ENCODE measurements at places on chromosomes 4 and X.

DNA sequence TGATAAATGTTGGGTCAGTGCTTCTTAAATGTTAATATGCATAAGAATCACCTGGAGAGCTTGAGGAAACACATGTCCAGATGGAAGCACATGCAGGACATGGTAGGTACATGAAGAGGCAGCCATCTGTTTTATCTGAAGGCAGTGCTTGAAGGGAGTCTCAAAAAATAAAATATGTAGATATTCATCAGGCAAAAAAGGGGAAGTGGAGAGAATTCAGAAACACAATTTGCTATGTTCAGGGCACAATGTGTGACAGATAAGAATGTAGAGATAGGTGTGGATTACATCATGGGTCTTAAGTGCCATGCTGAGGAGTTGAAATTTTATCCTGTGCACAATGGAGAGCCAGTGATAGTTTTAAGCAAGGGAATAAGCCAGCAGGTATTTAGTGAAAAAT is 59.6 kb upstream of the CASK start:
- no peak for DNase-seq

GRCh38 chrX:71053217-71053621 is 14.9 kb downstream of the SNX12 start:
- no peak for DNase-seq

GRCh38 chr4:169189372-169189771 is 81.4 kb downstream of the SH3RF1 start:
- DNase-seq, result no peak

GRCh38 chr4:120798570-120798969 is 124.0 kb downstream of the PRDM5 start:
- no peak for DNase-seq

- no peak for DNase-seq
Measured at GRCh38 chrX:38820751-38821150, 19.5 kb downstream of the MID1IP1 start.

DNA sequence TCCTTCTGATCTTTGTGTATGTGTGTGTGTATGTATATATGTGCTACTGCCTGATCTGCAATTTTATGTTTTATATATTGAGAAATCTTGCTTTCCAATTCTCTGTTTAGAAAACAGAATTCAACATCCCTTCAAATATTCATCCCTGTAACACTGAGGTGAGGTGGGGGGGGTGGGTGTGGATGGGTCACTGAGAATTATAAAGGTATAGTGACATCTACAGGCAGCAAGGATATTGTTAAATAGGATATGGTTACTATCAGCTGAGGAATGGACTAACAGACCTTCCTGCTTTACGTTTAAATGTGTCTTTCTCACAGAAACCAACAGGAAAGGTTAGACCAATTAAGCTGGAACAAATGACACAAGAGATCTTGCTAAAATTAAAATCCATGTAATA is 19.0 kb upstream of the MAGEB2 start:
- no peak for DNase-seq

DNA sequence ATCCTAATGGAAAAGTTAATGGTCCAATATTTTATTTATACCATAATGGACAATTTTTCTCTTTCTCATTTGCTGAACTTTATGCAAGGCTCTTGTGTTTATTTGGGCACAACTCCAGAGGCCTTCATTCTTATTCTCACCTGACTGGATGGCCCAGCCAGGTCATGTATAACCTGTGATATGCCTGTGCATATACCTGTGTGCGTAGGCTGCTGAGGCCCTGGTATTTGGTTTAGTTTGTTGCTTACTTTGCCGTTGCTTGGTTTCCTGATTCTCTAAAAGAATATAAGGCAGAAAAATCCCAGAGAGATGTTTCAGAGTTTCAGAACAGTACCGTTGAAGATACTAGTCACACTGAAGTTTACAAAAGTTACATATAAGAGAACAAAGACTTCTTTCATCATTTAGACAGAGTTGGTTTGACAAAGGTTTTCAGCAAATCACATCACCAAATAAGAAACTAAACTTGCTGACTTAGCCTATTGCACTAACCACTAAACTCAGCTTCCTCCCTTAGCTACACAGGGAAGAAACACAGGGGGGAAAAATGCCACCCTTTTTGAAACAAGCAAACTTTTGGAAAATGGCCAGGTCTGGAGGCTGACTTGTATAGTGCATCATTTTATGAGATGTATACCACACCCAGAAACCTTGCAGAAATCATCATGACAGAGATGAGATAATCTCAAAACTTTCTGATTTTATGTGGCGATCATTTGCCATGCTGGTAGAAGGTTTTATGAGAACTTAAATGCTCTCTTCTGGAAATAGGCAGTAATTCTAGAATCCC is 248.5 kb downstream of the GRIA3 start:
- no peak for DNase-seq

DNA sequence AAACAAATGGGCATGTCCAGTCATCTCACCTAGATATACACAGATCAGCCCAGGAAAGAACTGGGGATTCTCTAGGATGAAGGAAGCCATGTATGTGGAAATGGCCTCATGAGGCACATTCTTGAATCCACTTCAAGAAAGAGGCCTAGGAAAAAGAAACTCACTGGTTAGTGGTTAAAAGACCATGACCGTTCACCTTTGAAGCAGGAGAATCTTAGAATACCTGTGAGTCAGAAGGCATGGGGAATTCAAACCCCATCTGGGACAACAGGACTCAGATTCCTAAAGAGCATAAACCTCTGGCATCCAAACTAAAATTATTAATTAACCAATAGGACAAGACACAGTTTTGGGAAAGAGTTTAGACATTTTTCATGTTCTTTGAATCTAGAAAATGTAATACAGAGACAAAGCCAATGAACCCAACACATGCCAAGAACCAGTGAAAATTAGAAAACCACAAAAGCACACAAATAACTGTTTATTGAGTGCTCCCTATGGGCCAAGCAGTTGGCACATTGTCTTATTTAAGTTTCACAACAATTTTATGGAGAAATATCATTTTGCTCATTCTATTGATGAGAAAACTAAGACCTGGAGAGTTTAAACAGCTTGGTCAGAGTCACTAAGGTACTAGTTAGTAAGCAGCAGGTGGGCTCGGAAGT is 97.5 kb downstream of the NPNT start:
- no peak for DNase-seq

- no peak for DNase-seq
Measured at GRCh38 chr4:82124932-82125786, 248.6 kb downstream of the HNRNPD start.

GRCh38 chr4:47032405-47033106 is 1.2 kb downstream of the GABRB1 start:
- no peak for DNase-seq

DNA sequence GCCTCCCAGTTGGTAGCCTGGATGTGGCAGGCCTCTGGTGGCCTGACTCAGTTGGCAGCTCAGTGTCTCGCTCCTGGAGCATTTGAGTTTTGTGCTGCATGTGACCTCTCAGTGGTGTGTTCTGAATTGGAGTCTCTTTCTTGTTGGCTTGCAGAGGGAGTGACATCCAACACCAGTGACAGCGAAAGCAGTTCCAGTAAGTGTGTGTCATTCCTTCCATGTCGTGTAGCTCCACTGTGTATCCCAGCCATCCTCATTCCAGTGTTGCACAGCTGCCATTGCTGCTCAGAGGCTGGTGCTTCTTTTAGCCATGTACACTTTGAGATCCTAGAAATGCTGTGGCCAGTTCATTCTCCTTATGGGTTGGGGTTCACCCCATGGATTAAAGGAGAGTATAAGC is 52.4 kb downstream of the DLG3 start:
- DNase-seq, result no peak

DNA sequence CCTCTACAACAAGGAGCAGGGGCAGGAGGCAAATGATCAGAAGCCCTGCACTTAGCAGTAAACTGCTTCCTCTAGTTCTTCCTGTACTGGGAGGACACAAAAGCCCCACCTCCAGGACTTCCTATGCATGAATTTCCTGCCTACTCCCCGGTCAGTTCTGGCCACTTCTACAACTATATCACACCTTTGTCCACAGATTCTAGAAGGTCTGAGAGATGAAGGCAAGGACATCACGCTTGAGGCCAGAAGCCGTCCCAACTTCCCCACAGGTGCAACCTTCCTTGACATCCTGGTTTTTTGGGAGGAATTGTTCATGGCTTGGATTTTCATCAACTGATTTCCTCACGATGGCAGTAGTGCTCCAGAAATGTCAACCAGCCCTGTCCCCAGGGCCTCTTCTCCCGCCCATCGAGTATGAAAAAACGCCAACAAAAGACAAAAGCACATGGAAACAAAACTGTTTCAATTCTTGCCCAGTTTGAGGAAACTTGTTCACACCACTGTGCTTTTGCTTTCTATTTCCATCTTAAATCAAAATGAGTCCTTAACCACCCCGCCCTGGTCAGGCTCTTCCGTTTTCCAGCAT is 206.5 kb upstream of the STK26 start:
- no peak for DNase-seq

- DNase-seq, result no peak
Measured at GRCh38 chr4:3862640-3863420, 96.6 kb downstream of the ADRA2C start.

DNA sequence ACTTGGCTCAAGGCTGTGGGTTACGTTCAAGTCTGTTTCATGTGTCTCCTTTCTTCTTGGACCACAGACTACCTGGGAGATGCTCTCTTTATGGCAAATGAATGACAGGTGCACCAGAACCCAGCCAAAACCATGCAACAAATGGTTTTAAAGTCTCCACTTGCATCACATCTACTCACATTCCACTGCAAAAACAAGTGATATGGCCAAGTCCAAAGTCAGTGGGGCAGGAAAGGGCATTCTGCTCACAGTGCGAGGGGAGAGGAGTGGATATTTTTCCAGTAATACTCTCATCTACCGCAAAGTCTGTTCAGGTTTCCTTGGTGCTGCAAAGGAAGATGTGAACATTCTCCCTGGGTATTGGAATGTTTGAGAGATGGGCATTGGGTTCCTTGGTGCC is 120.5 kb downstream of the UCHL1 start:
- DNase-seq, result no peak

- DNase-seq, result no peak
Measured at GRCh38 chr4:183469936-183470335, 25.5 kb downstream of the CDKN2AIP start.

GRCh38 chrX:18582910-18583493 is 88.9 kb downstream of the RS1 start:
- no peak for DNase-seq

- no peak for DNase-seq
Measured at GRCh38 chrX:30982467-30982866, 89.4 kb downstream of the FTHL17 start.

GRCh38 chrX:38939067-38939466 is 137.8 kb downstream of the MID1IP1 start:
- no peak for DNase-seq

- DNase-seq, result no peak
Measured at GRCh38 chr4:141432000-141432712, 204.2 kb upstream of the IL15 start.

DNA sequence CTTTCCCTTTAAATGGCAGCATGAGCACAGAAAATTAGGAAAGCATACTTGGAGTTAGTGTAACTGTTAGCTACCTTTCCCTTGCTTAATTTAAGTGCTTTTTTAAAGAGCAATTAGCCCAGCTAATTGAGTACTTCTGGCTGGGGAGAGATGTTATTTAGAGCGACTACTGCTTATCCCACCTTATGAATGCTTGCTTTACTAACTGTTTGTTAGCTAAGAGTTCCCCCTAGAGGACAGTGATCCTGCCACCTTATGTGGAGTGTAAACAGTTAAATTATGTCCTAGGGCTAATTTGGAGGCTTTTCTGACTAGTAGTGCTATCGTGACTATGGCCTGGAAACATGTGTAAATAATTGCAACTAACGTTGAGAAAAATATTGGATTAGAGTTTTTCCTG is 909.4 kb downstream of the FSTL5 start:
- no peak for DNase-seq

GRCh38 chrX:106672527-106672926 is 54.0 kb upstream of the RNF128 start:
- no peak for DNase-seq

DNA sequence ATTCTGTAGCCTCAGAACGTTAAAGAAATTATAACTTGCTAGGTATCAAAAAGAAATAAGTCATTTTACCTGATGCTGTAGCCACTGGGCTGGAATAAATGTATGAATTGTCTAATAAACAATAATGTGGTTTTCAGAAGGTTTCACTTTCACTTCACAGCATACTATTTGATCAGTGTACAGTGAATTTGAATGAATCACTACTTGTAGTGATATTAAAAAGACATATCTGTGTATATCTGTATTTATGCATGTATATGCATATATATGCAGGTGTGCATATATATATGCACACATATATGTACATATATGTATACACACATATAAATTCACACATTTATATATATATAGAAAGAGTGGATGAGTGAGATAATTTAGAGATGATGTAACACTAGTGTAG is 440.0 kb upstream of the PCDH10 start:
- DNase-seq, result no peak

- no peak for DNase-seq
Measured at GRCh38 chrX:45524296-45524695, 323.6 kb upstream of the DIPK2B start.

GRCh38 chrX:123675154-123675553 is 57.7 kb downstream of the THOC2 start:
- no peak for DNase-seq

DNA sequence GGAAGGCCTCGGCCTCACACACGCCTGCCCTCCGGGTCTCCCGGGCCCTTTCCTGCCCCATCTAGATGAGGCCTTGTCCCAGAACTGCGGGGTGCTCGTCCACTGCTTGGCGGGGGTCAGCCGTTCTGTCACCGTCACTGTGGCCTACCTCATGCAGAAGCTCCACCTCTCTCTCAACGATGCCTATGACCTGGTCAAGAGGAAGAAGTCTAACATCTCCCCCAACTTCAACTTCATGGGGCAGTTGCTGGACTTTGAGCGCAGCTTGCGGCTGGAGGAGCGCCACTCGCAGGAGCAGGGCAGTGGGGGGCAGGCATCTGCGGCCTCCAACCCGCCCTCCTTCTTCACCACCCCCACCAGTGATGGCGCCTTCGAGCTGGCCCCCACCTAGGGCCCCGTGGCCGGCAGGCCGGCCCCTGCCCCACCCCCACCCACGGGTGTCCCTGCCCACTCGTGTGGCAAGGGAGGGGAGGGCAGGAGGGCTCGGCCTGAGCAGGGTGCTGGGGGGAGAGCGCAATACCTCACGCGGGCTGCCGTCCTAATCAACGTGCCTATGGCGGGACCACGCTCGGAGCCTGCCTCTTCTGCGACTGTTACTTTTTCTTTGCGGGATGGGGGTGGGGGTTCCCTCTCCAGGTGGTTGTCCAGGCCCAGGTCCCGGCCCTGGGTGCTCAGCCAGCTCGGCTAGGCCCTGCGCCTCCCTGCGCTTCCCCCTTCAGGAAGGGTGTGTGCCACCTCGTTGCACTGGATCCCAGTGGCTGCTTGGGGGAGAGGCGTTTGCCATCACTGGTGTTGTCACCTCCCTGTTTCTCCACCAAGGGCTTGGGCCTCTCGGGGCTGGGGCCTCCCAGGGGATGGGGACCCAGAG is 3.1 kb downstream of the DUSP9 start:
- DNase-seq, result no peak

DNA sequence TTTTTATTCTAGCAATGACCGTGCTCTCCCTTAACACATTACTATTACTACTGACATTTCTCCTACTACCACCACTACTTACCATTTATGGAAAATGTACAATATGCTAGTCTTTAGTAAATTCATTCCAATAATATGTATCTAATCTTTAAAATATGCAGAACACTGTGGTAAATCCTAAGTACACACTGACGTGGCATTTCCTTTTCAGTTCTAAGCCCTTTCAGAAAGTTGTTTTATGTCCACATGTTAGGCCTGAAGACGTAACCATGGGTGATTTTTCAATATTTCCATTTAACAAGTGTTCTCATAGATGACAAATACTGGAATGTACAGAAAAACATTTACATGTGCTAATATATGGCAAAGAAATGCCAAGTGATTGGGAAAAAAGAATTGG is 268.6 kb upstream of the SLIT2 start:
- DNase-seq, result no peak

GRCh38 chr4:32102896-32103295 is 1382.7 kb downstream of the PCDH7 start:
- no peak for DNase-seq
